ENCODE measurements at places on chromosomes 7 and 10. TPM values are rescaled to one million over a fixed set of nuclear protein-coding genes. Genes with fewer than 3 reads are reported as not detected.

The SFR1 gene
- total RNA-seq: 8.9 TPM

The DENND11 gene
- total RNA-seq: 8.4 TPM

The IDE gene
- 54.6 TPM for total RNA-seq

The SORCS3 gene
- total RNA-seq: not detected

The UCMA gene
- not detected for total RNA-seq

The GATA3 gene
- 13.1 TPM for total RNA-seq

The OR2A42 gene
- not detected for total RNA-seq

All from MCF 10A (cell line).